ENCODE measurements at places on chromosomes 6 and 20. TPM values are rescaled to one million over a fixed set of nuclear protein-coding genes. Genes with fewer than 3 reads are reported as not detected.

DNA sequence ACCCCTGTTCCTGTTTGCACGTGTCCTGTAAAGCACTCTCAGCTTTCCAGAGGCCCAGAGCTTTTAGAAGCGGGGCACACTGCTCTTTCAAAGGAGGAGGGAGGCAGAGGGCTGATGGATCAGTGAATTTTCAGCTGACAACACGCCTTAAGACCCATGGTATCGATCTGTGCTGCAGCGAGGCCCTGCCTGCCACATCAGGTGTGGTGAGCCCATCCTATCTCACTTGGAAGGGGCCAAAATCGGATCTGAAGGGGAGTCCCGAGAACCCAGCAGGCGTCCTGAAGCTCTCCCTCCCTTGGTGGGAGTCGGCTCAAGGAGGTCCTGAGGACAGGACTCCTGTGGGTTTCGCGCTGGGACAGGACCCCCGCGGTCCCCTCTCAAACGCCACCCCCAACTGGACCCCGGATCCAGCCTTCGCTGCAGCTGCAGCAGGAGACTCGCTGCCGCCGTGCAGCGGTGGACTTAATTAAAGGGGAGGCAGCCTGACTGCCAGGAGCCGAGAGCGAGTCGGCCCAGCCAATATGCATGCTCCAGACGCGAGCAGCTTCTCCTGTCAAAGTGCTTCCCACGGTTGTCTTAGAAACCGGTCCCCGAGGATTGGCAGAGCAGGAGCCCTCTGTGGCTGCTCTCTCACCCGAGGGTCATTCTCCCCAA lies 580.0 kb upstream of the ZNF337 start:
- no peak overlapping the region for H3K27ac ChIP-seq
- no peaks in the 10 kb centered on the region for H3K27me3 ChIP-seq
- no peak for DNase-seq
- no peaks in the 10 kb centered on the region for H3K36me3 ChIP-seq
- H3K4me3 ChIP-seq = no peak overlapping the region

DNA sequence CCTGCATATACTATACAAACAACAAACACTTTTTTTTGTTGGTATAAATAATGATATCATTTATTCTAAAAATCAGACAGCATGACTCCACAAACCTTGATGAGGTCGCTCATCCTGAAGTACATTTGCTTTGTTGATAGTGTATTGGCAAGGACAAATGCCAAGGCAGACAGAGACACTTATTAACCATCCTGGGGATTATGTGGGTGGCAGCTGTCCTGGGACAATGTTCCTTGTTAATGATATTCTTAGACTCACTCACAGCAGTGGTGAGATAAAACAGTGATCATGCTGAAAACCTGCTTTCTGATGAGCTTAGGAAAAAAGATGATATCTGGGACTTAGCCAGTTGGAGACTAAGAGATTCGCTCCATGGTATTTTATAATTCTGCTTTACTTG lies 85.4 kb upstream of the OGFRL1 start:
- H3K4me1 ChIP-seq = no peaks in the 10 kb centered on the region
- no peak overlapping the region for H3K27ac ChIP-seq
- no peaks in the 10 kb centered on the region for H3K27me3 ChIP-seq
- no peak for DNase-seq

GRCh38 chr6:31401403-31401802 lies 2.0 kb upstream of the MICA start:
- DNase-seq = peak; percentile 79
- peak overlapping the region; percentile 95 for H3K4me3 ChIP-seq
- peaks cover 62% of the 10 kb centered on the region for H3K36me3 ChIP-seq
- peaks cover 46% of the 10 kb centered on the region for H3K4me1 ChIP-seq

- peak overlapping the region; percentile 28 for H3K4me3 ChIP-seq
- H3K36me3 ChIP-seq = no peaks in the 10 kb centered on the region
- peak; percentile 79 for DNase-seq
- H3K27me3 ChIP-seq = peaks cover 65% of the 10 kb centered on the region
- no peaks in the 10 kb centered on the region for H3K4me1 ChIP-seq
- no peak overlapping the region for H3K27ac ChIP-seq
Measured at GRCh38 chr6:1381481-1382330, 7.7 kb upstream of the FOXF2 start.

RAET1E gene
- 0.22 TPM for total RNA-seq

PACRG gene
- not detected for total RNA-seq
